Foreskin fibroblast (primary cell): ENCODE measurements at places on chromosomes 12 and 14.

DNA sequence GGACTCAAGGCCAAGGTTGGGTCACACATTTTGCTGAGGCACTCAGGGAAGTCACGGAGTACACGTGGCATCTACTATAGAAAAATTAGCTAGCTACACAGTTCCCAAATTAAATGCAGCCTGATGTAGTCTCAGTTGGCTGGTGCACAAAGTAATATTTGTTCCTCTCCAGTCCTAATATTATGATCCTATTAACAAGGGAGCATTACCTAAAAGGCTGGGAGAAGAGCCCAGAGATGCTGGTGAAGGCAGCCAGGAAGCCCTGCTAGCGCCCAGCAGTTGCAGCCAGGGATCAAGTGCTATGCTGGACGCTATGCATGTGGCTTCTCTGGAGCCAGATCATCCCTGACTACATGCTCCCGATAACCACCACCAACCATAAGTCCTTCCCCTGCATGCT, 88.0 kb upstream of the GSC start:
- no peak for DNase-seq

- peak; percentile 34 for DNase-seq
These were observed 214.9 kb downstream of the ADAMTS20 start for GRCh38 chr12:43336962-43337555.

GRCh38 chr12:121009741-121010140, 6.5 kb downstream of the C12orf43 start:
- DNase-seq = peak; percentile 71

DNA sequence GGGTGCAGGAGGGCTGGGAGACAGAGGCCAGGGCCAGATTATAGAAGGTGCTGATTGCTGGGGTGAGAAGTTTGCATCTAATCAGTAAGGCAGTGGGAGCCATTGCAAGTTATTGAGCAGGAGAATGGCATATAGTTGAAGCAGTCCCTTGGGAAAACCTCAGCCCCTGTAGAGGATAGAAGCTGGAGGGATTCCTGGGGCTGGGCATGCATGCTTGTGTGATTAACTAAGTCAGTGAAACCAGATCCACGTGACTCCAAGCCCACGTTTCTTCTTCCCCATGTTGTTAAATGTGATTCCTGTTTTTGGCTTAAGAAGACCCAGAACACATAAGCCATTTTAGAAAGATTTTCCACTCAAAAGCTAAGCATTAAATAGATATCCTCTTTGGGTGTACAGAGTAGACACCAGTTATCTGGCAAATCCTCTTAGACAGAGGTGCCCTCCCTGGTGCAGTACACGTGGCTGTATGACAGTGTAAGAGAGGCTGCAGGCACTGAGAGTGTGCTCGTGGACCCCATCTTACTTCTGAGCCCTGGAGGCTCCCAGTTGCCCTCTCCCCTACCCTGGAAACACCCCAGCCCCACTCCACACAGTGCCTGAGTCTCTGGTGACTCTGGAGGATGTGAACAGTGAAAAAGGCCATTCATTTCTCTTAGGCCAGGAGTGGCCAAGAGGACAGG, 3.2 kb downstream of the C14orf132 start:
- DNase-seq = peak; percentile 71

DNA sequence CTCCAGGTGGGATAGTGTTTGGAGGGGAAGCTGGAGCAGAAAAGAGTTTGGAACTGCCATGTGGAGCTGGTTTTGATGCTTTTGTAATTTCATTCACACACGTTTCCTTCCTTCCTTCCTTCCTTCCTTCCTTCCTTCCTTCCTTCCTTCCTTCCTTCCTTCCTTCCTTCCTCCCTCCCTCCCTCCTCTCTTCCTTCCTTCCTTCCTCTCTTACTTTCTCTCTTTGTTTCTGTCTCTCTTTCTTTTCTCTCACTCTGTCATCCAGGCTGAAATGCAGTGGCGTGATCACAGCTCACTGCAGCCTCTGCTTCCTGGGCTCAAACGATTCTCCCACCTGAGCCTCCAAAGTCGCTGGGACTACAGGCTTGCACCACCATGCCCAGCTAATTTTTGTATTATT, 168.0 kb upstream of the ARID2 start:
- no peak for DNase-seq

- no peak for DNase-seq
These were observed 628.6 kb downstream of the NRXN3 start for GRCh38 chr14:78798757-78799156.

DNA sequence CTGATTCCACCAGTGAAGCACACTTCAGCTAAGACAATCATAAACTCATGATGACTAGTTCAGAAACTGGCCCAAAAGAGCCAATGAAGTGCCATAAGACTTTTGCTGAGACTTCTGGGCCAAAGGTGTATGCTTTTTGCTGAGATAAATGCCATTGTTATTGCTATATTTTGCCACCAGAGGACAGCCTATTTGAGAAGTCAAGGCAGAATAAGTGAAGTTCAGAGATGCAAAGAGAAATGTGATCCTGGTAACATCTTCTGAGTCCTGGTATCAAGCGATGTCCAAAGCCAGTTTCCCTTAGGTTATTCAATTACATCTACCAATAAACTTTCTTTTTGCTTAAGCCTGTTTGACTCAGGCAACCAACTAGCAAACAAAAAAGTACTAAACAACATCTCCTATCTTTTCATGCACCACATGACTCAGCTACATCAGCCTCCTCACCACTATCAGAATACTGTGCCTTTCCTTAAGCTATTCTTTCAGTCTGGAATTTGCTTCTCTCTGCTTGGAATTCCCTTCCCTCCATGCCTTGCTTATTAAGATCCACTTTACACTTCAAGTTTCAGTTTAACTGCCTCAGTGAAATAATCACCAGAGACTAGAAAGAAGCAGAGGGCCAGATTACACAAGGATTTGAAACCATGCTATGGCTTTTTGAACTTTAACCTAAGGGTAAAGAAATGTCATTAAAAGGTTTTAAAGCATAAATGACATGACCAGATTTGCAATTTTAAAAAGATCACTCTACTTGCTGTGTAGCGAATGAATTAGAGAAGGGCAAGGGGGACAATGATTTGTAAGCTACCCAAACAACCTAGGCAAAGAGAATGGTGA, 14.0 kb downstream of the CRY1 start:
- DNase-seq = peak; percentile 53

DNA sequence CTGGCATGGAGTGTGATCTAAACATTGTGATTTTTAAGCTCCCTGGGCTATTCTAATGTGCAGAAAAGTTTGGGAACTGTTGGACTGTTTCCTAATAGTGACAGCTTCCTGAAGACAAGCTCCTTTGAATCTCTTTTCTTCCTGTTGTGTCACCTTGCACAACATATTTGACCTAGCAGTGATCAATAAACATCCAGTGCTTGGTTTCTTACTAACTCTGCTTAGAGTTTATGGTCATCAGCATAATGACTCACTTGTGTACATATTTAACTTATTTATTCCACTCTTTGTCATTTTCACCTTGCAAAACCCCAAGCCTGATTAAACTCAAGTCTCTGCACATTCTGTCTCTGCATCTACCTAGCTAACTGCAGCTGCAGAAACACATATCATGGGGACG, 27.3 kb upstream of the TBC1D30 start:
- no peak for DNase-seq

DNA sequence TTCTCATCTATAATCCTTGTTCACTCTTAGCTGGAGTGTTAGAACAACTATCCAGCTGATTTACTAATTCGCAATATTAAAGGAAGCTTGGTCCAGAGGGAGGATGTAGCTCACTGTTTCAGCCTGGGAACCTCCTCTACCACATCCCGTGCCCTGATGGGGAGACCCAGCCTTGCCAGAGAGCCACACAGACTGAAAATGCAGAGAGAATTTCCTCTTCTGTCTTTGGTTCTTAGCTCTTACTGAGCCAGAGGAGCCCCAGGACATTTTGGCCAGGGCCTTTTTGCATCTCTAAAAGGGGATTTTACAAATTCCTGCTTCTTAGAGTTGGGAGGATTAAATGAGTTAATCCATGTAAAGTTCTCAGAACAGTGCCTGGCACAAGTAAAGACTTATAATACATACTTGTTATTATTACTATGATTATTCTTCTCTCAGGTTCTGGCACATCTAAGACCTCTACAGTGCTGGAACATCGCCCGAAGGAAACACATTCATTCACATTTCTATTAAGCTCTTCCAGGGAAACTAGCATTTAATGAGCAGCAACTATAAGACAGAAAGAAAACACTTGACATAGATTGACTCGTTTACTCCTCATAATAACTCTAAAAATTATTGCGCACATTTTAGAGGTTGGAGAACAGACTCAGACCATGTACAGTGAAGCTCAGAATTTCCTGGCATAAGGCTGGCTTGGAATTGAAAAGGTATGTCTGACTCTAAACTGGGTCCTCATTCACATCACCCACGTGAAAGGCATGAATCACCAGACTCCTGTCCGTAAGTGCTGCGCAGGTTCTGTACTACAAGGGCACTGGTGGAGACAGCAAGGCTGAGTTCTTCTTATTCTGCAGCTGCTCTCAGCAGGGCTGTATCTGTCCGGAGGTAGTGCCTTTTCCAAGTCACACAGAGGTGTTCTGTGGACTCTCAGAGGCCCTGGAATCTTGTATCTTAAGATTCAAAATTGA, 27.8 kb upstream of the AEBP2 start:
- no peak for DNase-seq

DNA sequence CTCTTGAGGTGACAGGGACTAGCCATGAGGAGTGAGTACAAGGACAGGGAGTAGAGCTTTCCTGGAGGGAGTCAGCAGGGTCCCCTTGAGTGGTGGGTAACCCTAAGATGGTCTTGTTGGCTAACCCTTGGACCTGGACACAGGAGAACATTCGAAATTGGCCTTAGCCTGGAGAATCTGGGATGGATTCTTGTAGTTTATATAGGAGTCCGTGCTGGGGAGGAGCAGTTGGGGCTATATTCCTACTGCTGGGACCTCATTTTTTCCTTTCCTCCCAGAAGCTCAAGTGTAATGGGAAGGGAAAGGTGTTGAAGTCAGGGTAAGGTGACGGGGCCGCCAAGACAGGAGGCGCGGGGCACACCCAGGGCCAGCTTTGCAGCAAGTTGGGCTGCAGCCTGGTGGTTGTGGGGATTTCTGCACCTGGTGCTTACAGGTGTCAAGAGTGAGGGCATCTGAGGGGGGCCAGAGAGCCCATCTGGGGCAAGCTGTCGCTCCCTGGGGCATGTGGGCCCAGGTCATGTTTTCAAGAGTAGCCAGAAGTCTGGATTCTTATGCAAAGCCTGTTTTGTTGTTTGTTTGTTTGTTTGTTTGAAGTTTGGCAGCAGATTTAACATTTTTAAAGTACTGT, 5.1 kb downstream of the BCL7A start:
- no peak for DNase-seq

DNA sequence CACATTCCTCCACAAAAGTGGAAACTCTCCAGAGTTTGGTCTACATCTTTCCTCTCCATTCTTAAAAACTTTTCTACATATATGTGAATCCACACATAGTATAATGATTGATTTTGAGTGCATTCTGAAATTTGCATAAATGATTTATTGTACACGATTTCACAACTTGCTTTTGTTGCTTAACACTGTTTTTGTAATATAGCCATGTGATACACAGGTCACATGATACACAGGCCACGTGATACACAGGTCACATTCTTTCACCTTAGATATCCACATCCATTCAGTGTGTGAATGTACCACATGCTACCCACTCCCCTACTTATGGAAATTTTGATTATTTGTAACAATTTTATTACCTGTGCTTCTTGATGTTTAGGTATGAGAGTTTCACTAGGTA, 319.1 kb downstream of the ZFP36L1 start:
- DNase-seq = no peak

GRCh38 chr12:115308918-115309317, 624.9 kb upstream of the TBX3 start:
- no peak for DNase-seq

GRCh38 chr14:73712540-73713180, 1.5 kb downstream of the PNMA1 start:
- peak; percentile 49 for DNase-seq
